ENCODE measurements at places on chromosomes 3 and 15.
A peak's percentile ranks its signal among the peaks of the same experiment; 100 is the strongest.

- no peak for DNase-seq
Measured at GRCh38 chr3:78742491-78742890, 1025.3 kb downstream of the ROBO1 start.

- DNase-seq: no peak
Measured at GRCh38 chr15:74027688-74028087, 33.2 kb downstream of the PML start.

DNA sequence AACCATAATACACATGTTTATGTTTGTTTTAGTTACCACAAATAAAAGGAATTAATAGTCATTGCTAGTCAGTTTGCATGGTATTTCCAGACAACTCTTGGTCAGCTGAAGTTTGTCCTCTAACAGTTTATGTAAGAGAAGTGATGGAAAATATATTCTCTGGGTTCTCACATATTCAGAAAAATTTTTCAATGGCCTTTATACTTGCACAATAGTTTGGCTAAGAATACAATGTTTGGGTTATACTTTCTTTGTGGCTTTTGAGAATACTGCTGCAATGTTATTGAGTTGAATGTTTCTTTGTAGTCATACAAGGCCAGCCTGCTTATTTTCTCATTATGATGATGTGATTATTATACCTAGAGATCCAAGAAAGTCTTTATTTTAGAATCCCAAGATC, 133.9 kb downstream of the RAP2B start:
- DNase-seq: no peak

DNA sequence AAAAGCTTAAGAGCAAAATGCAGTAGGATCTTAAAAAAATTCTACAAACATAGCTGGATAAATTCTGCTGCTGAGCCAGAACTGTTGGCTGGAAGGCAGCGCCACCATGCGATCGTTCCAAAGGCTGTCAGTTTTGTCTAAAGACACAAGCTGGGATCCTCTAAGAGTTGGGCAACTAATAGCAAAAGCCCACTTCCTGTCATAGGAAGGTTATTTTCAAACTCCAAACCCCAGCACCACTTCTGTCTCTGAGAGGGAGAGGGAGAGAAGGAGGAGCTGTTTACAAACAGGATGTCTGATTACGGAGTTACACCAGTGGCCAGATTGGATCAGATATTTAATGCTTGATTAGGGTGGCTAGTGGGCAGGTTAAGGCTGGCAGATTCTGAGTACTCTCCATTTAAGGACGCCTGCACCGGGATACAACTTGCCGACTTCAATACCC, 44.0 kb downstream of the EIF4E3 start:
- DNase-seq: peak; percentile 55

DNA sequence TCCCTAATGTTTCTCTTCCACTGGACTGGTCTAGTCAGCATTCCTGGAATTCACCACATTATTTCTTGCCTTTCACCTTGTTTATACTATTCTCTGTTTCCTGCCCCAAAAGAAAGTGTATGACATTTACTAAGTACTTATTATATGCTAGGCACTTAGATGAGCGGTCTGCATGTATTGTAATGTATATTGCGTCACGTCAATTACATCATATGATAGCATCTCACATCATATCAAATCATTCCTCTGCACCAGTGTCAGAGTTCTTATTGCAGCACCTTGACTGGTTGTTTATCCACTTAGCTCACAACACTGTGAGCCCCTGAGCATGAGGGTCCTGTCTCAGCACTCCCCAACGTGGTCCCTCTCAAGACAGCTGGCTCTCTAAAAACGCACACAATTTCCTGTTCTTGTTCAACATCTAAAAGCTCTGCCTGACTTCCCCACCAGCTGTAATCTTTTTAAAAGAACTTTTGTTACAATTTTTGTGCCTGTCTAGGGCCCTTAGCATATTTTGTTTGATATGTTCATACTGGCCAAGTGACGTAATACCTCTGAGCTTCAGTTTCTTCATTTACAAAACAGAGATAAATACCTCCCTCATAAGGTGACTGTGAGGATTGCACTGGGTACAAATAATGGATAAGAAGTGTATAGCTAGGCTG, 58.8 kb downstream of the ARHGAP31 start:
- DNase-seq: no peak

- no peak for DNase-seq
Measured at GRCh38 chr3:13148126-13148525, 74.9 kb upstream of the IQSEC1 start.

GRCh38 chr3:9130345-9131305, 118.8 kb downstream of the SRGAP3 start:
- DNase-seq: no peak

DNA sequence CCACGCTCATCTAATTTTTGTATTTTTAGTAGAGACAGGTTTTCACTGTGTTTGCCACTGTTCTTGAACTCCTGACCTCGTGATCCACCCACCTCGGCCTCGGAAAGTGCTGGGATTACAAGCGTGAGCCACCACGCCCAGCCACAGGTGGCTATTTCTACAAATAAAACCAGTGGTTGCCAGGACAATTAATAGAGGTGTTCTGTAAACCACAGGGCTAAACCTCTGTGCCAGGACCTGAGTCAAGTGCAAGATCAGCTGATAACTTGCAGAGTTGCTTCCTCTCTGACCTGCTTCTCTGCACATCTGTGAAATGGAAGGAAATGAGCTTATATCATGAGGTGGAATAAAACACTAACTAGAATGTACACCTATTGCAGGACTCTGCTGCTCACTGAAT, 72.8 kb downstream of the CD200R1L start:
- DNase-seq: no peak

- no peak for DNase-seq
Measured at GRCh38 chr15:99322643-99323405, 71.5 kb downstream of the LRRC28 start.

- DNase-seq: no peak
Measured at GRCh38 chr3:45183872-45184262, 37.7 kb upstream of the CDCP1 start.

DNA sequence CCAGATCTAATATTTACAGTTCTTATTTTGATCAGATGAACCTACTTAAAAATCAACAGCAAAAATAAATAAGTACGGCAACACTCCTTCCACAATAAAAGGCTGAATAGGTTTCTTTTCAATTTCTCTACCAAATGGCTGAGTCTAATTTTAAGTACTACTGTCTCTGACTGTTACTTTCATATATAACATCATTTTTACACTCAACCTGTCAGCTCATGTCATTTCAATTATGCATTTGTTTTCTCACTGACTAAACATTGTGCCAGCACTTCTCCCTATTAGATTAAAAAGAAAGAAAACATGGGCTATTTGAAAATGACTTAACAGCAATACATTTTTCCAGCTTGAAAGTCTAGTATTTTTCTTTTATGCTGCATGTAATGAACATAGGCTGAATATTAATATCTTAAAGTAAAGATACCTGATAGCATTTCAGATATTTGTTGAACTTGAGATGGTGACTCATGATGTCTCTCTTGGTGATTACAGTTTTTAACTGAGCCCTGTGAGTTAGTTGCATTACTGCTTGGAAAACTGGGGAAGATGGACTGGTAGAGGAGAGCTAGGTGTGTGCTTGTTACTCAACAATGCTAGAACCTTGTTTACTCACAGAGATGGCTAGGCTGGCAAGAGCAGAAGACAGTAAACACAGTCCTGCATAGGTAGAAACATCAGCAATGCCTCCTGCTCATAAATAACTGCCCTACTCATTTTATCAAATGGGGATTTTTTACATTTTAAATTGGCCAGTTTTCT, 73.9 kb downstream of the PEX5L start:
- DNase-seq: no peak

DNA sequence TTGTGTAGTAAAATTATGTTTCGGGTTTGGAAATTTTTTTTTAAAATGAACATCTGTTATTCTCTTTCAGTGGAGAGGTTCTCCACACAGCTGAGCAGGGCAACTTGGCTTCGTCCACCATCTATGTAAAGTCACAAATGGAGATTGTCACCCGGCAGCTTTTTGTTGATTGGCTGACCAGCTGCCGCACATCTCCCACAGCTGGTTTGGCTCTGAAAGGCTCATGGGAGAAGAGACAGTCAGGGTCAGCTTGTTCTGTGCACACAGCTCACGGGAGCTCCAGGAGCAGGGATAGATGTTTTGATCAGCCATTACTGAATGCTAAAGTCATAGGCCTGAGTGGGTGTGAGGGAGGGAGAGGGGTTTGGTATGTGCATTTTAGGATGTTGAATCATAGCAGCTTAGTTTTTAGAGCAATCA, 12.9 kb upstream of the CCDC80 start:
- no peak for DNase-seq

DNA sequence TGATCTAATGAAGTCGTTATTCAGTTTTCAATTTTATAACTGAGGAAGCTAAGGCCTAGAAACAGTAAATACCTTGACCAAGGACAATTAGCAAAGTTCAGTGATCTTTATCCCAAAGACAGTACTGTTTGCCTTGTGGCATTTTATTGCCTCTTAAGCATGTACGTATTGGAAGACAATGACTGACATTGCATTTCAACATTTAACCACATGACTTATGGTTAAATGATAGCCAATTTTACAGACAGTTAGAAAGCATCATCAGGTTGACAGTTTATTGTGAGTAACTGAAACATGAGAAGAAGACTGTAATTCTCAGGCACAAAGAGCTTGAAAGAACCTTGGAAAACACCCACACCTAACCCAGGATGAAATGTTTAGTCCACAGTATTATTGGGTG, 390.8 kb upstream of the ZNF385D start:
- DNase-seq: no peak

GRCh38 chr3:62496503-62496902, 123.2 kb upstream of the FEZF2 start:
- no peak for DNase-seq

DNA sequence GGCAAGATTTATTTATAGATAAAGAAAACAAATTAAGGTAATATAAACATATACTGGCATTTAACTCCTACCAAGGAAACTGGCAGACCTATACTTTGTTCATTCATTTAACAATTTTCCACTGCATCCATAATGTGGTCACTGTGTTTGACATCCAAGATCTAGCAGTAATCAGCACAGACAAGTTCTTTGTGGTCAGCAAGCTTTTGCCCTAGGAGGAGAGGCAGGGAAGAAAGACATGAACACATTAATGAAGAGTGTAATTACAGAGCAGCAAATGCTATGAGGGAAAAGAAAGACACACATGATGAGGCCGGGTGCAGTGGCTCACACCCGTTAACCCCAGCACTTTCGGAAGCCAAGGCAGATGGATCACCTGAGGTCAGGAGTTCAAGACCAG, 34.4 kb downstream of the SUCLG2 start:
- no peak for DNase-seq

DNA sequence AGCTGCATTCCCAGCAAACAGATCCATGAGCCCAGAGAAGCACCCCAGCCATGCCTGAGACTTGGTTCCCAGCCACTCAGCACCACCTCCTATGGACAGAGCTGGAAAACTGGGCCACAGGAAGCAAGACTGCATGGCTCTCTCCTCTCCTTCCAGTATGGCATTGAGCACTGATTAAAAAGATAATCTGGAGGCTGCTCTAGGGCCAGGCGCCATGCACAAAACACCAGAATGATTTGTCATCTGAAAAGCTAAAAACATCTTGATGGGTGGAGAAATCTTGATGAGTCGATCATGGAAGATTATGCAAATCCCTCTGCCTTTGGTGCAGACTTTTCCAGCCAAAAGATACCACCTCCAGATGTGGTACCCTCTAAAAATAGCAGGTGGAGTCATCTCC, 62.7 kb upstream of the MRPS22 start:
- DNase-seq: no peak

GRCh38 chr3:10977892-10978510, 14.5 kb upstream of the SLC6A1 start:
- DNase-seq: no peak

GRCh38 chr3:57596495-57597126, 533 bp downstream of the ARF4 start:
- DNase-seq: peak; percentile 83

DNA sequence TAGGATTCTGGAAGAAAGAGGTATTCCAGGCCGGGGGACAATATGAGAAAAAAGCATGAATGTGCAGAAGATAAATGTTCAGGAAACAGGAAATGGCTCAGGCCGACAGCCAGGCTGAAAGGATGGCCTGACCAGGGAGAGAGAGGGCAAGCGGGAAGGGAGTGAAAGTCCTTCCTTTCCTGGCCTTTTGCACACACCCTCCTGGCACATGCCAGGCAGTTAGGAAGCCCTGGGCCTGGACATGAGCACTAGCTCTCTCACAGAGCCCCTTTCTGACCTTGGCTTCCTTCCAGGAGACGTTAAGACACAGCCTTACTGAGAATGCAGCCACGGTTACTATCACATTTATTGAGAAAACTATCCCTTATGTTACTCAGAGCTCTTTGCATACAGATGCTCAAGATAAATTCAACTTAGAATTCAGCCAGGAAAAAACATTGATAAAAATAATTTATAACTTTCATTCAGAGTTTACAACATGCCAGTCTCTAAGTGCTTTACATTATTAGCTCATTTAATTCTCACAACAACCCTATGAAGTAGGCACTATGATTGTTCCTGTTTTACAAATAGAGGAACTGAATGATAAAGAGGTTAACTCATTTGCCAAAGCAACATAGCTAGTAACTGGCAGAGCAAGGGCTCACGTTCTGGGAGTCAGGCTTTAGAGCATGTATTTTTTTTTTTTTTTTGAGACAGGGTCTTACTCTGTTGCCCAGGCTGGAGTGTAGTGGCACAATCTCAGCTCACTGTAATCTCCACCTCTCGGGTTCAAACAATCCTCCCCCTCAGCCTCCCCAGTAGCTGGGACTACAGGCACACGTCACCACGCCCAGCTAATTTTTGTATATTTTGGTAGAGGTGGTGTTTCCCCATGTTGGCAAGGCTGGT, 39.4 kb upstream of the SMAD3 start:
- peak; percentile 66 for DNase-seq

GRCh38 chr3:194294895-194295214, 56.3 kb downstream of the CPN2 start:
- no peak for DNase-seq

DNA sequence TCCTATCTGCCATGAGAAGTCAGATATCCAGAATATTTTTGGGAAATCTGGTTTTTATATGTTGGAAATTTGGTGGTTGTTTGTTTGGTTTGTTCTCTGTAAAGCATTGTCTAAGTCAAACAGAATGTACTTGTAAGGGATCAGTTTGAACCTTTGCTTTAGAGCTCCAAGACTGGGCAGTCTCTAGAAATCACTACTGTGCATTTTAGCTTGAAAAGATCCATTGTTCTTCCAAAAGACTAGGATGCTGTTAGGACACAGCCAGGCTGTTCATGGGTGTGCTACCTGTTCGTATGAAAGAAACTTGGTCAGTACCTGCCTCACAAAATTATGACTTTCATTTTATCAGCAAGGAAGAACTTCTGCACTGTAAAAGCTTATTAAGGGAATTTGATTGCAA, 182.6 kb downstream of the WDR72 start:
- no peak for DNase-seq

- no peak for DNase-seq
Measured at GRCh38 chr3:72189339-72189738, 404.4 kb upstream of the PROK2 start.

Data from mucosa of descending colon (tissue), 3 donors.